ENCODE measurements at places on chromosomes 1 and 21.

DNA sequence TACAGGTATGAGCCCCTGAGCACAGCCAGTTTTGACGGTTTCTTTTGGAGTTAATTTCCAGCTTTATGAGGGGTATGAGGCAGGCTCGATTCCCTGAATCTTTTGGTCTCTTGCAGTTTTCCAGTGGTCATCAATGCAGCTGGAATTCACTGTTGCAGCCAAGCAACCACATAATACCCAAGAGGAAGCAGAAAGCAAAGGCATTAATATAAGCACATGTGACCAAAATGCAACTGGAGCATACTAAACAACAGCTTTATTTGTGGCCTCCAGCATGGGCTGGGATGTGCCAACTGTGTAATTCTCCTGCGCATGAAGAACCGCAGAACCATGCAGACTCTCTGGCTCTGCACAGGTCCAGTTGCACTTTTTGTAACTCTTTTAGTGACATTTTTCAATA, 33.0 kb downstream of the DSCAM start:
- no peak for DNase-seq

- no peak for DNase-seq
Observed at GRCh38 chr1:161226320-161226711, 456 bp downstream of the TOMM40L start.

DNA sequence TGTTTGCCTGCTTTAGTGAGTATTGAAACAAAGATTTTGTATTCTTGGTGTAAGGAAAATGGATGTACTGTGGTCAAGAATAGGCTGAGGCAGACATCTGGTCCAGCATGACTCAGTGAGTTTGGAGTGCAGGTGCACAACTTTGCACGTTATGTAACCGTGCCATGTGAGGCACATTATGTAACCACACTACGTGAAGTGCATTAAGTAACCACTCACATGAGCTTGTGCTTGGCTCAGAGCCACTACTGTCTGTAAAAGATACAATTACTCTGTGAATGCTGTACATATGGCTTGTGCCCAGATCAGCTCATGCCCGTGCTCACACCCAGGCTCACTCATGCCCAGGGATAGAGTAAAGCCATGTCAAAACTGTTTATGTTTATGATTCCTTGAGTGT, 216.8 kb downstream of the CTH start:
- DNase-seq: no peak

- no peak for DNase-seq
Observed at GRCh38 chr1:218431476-218431875, 86.3 kb downstream of the TGFB2 start.

GRCh38 chr1:209057901-209058300, 525.6 kb upstream of the CAMK1G start:
- DNase-seq: no peak

DNA sequence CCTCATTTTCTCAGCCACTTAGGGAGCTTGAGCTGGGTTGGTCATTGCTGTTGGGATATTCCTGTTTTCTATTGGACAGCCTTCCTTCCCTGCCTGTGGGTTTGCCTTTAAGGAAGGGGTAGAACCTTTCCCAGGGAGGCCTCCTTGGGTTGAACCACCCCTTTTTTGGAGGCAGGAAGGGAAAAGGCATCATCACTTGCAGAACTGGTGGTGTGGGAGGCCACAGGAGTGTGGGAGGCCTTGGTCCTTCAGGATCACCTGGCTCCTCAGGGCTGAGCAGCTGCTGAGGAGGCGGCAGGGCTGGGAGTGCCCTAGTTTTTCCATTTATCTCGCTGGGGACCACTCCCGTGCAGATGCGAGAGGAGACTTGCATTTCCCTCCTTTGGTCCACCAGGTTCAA, 667 bp upstream of the CYB561D1 start:
- no peak for DNase-seq

- no peak for DNase-seq
Observed at GRCh38 chr1:31432592-31433395, 19.8 kb downstream of the SERINC2 start.

DNA sequence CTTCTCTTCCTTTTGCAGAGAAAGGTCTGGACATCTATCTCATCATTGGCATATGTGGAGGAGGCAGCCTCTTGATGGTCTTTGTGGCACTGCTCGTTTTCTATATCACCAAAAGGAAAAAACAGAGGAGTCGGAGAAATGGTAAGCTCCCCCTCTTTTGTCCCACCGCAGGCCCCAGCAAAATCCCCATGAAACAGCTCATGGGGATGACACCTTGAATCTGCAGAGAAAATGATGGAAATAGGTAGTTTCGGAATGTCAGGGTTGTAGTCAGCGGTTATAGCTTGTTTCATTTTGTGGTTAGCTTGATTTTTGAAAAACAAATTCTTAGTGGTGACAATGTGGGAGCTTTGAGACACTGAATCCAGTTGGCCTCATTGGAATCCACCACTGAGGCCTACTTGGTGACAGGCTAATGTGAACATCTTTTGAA, 10.3 kb downstream of the CD2 start:
- no peak for DNase-seq

- no peak for DNase-seq
Observed at GRCh38 chr1:29117381-29117780, 6.3 kb downstream of the TMEM200B start.

- DNase-seq: no peak
Observed at GRCh38 chr1:59673573-59674450, 140.9 kb upstream of the HOOK1 start.

DNA sequence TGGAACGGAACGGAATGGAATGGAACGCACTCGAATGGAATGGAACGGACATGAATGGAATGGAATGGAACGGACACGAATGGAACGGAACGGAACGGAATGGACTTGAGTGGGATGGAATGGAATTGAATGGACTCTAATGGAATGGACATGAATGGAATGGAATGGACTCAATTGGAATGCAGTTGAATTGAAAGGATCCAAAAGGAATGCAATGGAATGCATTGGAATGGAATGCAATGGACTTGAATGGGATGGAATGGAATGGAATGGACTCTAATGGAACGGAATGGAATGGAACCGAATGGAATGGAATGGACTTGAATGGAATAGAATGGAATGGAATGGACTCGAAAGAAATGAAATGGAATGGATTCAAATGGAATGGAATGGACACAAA, 102.4 kb upstream of the OR4F16 start:
- DNase-seq: no peak

Measured in right lung (tissue), 10 donors.